Caco-2 (cell line): ENCODE measurements at places on chromosomes 12 and 14. TPM values are rescaled to one million over a fixed set of nuclear protein-coding genes. Genes with fewer than 3 reads are reported as not detected.

DNA sequence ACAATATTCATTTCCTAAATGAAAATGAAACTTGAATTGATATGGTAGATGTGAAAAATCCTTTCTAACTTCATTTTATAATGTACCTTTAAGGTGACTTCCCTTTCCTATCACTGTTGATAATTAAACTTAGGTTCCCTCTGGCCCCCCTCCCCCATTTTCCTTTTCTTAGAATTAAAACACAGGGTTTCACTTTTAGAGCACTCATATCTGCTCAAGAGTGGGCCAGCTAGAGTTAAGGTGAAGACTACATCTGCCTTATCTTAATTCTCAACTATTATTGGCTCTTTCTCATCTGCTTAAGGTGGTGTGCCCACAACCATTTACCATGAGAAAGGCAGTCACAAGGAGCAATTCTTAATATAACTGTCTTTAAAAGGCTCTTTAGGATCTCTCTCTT is 49.7 kb downstream of the LIN52 start:
- no peak for DNase-seq

- DNase-seq: no peak
Observed at GRCh38 chr12:104226672-104227071, 11.1 kb downstream of the TXNRD1 start.

- DNase-seq: no peak
Observed at GRCh38 chr14:72519543-72519942, 374.4 kb downstream of the DPF3 start.

DNA sequence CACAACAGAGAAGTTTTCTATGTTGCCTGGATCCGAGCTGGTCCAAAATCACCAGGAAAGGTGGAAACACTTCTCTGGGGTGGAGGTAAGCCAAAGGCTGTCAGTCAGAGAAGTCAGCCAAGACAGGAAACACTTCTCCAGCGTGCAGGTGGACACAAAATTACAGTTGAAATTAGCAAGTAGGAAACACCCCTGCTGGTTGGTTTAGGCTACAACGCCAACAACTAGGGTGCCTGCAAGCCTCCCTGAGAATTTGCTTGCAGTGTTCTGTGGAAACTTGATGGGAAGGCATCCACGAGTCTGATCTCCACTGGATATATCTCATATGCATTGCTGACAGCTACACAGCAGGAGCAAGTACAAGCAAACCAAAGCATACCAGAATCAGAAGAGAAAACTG is 600.5 kb downstream of the RERGL start:
- DNase-seq: peak; percentile 14

The IL23A gene
- 0.48 TPM in 1 of 2 replicates, not detected in the other for total RNA-seq
